ENCODE measurements at places on chromosomes 16 and 17.

DNA sequence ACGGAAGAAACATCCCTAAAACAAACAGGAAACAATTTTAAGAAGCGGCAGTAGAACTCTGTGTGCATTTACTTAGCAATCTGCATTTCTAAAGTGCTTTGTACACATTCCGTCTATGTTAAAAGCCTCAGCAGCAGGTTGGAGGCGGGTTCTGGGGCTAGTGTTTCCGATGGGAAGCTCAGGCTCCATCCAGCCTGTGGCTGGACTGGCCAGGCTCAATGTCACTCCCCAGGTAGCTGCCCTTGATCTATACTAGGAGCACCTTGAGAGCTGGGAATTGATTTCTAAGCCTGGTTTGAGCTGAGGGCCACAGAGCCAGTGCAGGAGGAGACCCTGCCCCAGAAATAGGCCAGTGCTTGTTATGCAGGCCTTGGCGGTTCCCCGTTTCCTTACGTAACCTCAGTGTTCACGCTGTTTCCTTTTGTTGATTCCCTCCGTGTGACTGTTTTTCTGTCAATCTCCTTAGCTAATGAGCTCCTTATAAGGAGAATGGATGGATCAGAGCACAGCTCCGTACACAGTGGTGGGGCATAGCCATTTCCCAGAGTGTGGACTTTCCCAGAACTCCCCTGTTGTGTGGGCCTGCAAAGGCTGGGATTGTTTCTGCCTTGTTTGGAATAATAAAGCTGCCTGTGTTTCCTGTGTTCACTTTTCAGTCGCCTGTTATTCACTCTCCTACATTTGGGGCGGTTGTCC, 21.4 kb downstream of the ADORA2B start:
- DNase-seq: no peak

DNA sequence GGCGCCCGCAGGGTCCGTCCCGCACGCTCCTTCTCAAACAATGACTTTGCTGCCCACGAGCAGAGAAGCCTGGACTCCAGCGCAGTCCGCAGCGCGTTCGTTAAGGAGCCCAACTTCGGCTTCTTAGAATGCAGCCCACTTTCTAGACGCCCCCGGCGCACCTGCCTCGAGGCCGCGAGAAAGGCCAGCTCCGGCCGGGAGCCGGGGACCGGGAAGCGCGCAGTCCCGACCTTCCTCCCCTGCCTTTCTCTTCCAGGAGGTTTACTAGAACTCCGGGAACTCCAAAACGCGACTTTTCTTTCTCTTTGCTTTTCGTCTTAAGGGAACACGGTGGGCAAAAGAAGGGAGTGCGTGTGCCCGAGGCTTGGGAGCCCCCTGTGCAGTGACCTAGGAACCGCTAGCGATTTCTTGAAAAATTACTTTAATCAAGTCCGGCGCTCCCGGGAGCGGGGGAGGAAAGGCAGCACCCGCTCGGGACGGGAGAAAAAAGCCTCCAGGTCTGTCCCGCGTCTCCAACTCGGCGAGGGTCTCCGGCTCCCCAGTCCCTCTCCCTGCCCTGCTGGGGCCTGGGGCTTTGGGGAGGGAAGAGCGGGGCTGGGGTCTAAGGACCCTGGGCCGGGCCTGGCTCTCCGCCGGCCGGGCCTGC, 2.6 kb downstream of the HNF1B start:
- no peak for DNase-seq

- no peak for DNase-seq
Observed at GRCh38 chr16:49836668-49837067, 19.2 kb downstream of the ZNF423 start.

GRCh38 chr16:87436225-87437172, 44.4 kb downstream of the MAP1LC3B start:
- DNase-seq: peak; percentile 47

DNA sequence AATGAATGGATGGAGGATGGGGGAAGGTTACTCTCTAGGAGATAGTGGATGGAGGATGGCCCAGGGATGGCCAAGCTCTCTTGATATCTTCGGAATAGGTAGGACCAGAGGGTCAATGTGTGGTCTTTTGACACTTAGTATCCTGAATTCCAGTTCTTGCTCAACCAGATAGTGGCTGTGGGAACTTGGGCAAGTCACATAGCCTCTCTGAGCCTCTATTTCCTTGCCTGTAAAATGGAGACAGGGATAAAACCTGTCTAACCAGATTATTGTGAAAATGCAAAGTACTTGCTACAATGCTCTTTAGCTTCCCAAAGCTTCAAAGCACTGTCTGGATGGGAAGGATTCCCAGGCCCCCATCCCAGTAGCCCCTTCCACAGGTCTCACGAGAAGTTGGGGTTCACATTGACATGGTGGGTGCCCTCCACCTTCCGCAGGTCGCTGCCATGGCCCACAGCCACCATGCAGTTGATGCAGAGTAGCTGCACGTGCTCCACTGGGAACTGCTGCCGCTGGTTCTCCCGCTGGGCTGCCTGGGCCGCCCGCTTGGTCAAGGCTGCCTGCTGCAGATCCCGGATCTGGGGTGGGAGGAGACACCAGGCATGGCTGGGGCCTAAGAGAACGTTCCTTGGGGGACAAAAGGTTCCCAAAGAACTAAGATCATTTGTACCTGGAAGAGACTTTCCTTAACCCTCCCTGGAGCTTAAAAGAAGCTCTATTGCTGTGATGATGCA, 5.1 kb upstream of the ZNF385C start:
- DNase-seq: no peak

GRCh38 chr16:6684076-6684673, 648.5 kb upstream of the RBFOX1 start:
- peak; percentile 0 for DNase-seq

DNA sequence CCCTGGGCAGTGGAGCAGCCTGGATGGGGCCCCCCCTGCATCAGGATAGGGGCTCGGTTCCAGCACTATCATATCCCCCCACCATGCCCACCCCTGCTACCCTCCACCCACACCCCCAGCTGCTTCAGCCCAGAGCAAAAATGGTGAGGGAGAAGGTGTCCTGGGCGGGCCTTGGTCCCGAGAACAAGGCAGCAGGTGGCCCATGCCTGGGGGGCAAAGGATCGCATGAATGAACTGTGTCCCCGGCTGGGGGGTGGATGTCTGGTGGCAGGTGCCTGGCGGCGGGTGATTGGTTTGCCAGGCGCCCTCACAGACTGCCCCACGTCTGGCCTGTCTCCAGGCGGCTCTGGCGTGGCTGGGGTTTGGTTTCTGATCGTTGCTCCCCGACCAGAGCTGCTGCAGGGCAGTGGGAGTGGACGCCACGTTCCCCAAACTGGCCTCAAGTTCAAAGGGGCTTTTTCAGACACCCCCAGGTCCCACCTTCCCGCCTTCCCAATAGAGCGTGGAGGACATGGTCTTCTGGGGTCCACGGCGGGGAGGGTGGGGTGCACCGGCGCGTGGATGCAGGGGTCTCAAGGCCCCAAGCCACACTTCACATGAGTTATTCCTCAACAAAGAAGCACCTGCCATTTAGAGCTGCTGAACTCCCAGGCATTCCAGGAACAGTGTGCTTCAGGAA, 12.6 kb downstream of the UTS2R start:
- no peak for DNase-seq

DNA sequence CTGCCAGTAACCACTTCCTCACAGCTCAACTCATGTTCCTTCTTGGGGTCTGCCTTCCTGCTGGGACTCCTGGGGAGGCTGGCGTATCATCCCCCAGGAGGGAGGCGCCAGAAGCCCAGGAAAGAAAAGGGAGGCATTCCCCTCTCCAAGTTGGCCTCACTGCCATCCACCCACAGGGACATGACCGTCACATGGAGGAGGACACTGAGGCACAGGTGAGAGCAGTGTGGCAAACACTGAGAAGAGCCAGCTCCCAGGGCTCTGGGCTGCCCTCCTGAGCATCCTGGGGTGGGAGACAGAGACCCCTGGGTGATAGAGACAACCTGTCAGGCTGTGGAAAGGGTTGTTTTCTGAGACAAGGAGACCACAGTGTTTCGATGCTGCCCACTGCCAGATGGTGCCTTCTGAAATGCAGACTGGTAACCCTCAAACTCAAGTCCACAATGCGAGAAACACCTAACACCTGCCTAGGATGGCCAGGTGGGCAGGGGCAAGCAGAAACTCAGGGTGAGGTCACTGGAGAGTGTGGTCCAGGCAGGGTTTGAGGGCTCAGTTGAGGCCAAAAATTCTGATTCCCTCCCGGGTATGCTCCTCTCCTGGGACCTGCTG, 1722.1 kb downstream of the TP53TG3F start:
- DNase-seq: no peak

DNA sequence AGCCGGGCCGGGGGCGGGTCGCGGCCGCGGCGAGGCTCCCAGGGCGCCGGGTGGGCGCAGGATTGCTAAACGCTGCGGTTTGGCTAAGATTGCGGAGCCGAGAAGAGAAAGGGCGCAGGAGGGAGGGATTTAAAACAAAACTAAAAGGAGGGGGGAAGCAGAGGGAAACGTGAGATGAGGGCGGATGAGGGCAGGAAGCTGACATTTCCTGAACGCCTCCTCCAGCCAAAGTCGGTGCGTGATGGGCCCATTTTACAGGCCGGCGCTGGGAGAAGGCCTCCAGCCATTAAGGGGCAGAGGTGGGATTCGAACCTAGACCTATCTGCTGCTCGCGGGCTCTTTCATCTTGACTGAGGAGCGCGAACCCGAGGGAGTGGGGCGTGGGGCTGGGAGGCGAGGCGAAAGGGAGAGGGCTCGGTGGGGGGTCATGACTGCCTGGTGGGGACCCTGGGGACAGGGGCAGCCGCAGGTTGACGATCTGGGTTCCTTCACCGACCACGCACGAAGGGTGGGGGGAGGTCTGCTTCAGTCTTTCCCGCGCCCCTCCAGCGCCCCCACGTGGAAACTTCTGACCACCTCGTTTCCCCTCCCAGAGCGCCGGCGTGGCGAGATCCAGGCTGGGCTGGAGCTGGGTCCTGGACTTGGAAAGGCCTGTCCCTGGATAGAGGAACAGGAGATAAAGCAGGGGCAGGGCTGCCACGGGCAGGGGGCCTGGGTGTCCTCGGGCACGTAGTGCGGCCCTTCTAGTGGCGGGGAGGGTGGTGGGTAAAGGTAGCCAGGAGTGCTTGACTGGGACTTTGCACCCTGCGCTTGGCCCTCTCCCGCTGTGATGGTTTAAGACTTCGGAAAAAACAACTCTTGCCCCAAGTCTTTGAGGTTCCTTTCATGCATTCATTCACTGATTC, 3.8 kb upstream of the TAC4 start:
- peak; percentile 76 for DNase-seq

DNA sequence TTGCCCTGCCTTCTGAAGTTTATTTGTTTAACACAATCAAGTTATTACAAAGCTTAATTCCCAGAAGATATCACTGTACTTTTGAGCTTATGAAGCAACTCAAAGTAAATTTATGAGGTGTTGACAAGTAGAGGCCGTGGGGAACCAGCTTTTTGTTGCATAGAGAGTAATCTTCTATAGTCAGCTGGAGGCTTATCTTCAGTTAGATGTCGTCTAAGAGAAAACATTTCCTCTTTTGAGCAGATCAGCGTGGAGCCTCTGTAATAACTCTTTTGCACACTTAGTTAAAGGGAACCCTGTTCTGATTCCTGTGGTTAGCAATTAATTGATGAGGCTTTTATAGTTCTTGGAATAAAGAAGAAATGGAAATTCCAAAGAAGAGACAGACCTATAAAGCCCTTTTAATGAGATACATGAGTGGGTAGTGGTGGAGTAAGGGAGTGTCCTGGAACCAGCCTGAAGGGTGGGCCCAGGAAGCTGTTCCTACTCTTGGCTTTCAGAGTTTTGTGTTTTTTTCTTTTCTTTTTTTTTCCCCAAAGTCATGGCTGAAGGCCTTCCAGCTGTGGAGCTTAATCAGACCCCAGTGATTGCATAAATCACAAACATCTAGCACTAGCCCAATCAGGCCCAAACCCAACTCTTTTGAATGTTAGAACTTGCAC, 28.9 kb upstream of the MAP3K14 start:
- DNase-seq: no peak

- DNase-seq: no peak
Observed at GRCh38 chr17:76961869-76962268, 93.7 kb downstream of the MGAT5B start.

GRCh38 chr17:4530799-4531730, 24.1 kb downstream of the MYBBP1A start:
- no peak for DNase-seq

GRCh38 chr16:57640612-57641011, 12.2 kb downstream of the ADGRG1 start:
- no peak for DNase-seq

- no peak for DNase-seq
Observed at GRCh38 chr16:46629331-46630219, 8.4 kb upstream of the SHCBP1 start.

- no peak for DNase-seq
Observed at GRCh38 chr17:55699181-55699860, 23.3 kb downstream of the TMEM100 start.

DNA sequence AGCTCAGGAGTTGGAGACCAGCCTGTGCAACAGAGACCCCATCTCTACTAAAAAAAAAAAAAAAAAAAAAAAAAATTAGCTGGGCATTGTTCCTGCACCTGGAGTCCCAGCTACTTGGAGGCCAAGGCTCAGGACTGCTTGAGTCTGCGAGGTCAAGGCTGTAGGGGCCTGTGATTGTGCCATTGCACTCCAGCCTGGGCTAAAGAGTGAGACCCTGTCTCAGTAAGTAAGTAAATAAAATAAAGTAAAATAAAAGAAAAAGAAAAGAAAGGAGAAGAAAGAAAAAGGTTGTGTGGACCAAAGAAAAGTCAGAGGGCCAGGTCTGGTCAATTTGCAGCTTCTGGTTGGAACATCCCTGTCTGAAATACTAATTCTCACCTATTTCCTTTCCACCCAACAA, 18.4 kb downstream of the MT1X start:
- DNase-seq: no peak

DNA sequence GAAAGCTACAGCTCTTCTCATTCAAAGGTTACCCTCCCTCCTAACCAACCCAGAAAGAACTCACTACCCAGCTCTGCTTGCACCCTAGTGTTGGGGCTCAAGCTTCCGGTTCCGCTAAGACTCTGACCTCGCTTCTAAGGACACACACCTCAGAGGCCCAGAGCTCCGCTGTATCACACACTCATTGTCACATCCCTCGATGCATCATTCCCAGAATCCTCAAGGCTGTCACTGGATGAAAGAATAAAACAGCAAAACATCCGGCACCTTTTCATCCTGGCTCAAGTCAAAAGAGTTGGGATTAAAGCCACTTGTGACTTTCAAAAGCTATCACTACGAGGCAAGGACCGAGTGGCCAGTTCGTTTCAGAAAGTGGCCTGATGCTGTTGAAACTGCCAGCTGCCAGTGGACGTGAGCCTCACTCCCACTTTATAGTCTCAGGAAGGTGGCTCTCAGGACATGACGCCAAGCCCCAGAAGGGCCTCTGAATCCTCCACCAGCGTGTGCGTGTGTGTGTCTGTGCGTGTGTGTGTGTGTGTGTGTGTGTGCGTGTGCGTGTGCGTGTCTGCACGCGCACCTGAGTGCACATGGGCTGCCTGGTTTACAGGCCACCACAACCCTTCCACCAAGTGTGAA, 29.0 kb downstream of the ZFHX3 start:
- DNase-seq: no peak

Data from activated CD4-positive, alpha-beta T cell treated with anti-CD3 and anti-CD28 coated beads, Interleukin-2, amount 50 U/mL, for 48 hours (primary cell).